ENCODE measurements at places on chromosomes 4 and X. TPM values are rescaled to one million over a fixed set of nuclear protein-coding genes. Genes with fewer than 3 reads are reported as not detected.

Gene CXCR3
- 14.8 TPM for total RNA-seq

Gene QRFPR
- not detected for total RNA-seq

Gene C1GALT1C1
- total RNA-seq: 16.8 TPM

Gene HS3ST1
- not detected for total RNA-seq

Gene ASB12
- not detected for total RNA-seq

Gene SPANXA2
- total RNA-seq: not detected

DNA sequence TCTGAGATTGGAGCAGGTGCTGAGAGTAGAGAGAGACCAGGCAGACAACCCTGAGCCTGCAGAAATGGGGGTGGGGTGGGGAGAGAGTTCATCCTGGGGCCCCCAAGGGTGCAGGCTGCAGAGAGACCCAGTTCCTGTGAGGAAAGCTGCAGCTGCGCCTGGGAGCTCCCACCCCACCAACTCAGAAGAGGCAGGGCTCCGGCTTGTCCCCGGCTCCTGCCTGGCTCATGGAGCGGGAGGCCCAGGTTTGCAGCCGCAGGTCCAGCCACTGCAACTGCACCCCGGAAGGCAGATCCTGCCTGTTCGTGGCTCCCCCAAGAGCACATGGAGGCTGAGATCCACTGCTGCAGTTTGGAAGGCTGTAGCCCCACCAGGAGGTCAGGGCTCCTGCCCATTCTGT lies 44.2 kb upstream of the DGKK start:
- H3K27ac ChIP-seq: no peak overlapping the region
- no peak overlapping the region for H3K4me3 ChIP-seq
- peaks cover 6% of the 10 kb centered on the region for H3K27me3 ChIP-seq
- H3K36me3 ChIP-seq: no peaks in the 10 kb centered on the region
- no peak for DNase-seq

DNA sequence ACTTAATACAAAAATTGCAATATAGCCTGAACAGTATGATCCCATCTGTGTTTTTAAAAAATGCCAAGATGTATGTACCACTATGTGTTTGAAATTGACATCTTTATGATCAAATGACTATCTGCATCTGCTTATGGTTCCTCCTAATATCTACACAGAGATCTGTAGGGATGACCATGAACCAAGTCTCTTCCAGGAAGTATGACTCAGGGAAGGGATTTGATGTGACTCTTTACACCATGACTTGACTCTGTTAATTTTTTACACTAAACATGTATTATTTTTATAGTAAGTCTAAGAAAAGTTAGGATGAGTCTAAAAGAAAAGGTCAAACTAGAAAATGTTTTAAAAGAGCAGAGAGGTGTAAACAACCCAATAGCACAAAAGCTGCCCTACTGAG lies 164.0 kb downstream of the SH3KBP1 start:
- H3K4me1 ChIP-seq: peaks cover 45% of the 10 kb centered on the region
- no peaks in the 10 kb centered on the region for H3K36me3 ChIP-seq

- DNase-seq: no peak
- H3K27ac ChIP-seq: no peak overlapping the region
- H3K4me3 ChIP-seq: no peak overlapping the region
- H3K27me3 ChIP-seq: peaks cover 28% of the 10 kb centered on the region
- no peaks in the 10 kb centered on the region for H3K4me1 ChIP-seq
- H3K36me3 ChIP-seq: no peaks in the 10 kb centered on the region
Observed at GRCh38 chr4:182764137-182764536, 153.0 kb downstream of the DCTD start.

- no peak for DNase-seq
- peaks cover 6% of the 10 kb centered on the region for H3K27me3 ChIP-seq
- no peaks in the 10 kb centered on the region for H3K4me1 ChIP-seq
Observed at GRCh38 chrX:3351276-3351675, 4.8 kb upstream of the MXRA5 start.

- peaks cover 26% of the 10 kb centered on the region for H3K27me3 ChIP-seq
- DNase-seq: no peak
- H3K27ac ChIP-seq: peak overlapping the region; percentile 50
- no peaks in the 10 kb centered on the region for H3K36me3 ChIP-seq
Observed at GRCh38 chr4:184190711-184191110, 27.0 kb downstream of the ENPP6 start.

- no peaks in the 10 kb centered on the region for H3K36me3 ChIP-seq
- no peaks in the 10 kb centered on the region for H3K27me3 ChIP-seq
- no peak for DNase-seq
- H3K4me1 ChIP-seq: no peaks in the 10 kb centered on the region
- H3K27ac ChIP-seq: no peak overlapping the region
- no peak overlapping the region for H3K4me3 ChIP-seq
Observed at GRCh38 chr4:69054578-69055200, 41.6 kb upstream of the UGT2B7 start.

- no peak for DNase-seq
- peaks cover 10% of the 10 kb centered on the region for H3K27me3 ChIP-seq
- H3K36me3 ChIP-seq: no peaks in the 10 kb centered on the region
- no peak overlapping the region for H3K27ac ChIP-seq
- H3K4me3 ChIP-seq: peak overlapping the region; percentile 70
Observed at GRCh38 chrX:139931646-139932072, 1.2 kb downstream of the ATP11C start.

DNA sequence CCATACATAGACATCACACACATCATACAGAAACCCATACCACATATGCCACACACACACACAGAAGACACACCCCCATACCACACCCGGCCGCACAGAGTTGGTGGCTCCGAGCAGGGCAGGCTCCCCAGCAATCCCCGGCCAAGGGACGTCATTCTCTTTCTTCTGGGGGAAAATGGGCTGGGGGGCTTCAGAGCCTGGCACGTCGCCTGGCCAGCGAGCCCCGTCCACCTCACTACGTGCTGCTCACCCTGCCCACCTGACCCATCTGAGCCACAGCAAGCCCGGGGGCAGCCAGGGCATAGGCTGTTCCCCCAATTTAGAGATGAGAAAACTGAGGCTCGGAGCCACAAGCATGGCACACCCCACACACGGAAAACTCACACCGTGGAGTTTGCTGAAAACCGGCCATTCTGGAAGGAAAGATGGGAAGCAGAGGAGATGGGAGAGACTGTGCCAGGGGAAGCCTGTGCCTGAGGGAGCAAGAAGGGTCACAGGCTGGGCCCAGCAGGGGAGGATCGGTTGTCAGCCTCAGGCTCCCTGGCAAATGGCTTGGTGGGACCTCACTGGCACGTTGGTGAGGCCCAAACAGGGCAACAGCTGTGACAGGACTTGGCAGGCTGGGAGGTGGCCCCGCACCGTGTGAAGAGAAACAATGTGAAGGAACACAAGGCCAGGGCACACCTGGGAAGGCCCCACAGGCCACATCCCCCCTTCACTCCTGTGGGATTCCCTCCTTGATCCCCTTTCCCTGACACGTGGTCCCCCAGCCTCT lies 73.2 kb downstream of the JAKMIP1 start:
- H3K27ac ChIP-seq: no peak overlapping the region
- no peaks in the 10 kb centered on the region for H3K27me3 ChIP-seq
- H3K4me1 ChIP-seq: peaks cover 23% of the 10 kb centered on the region
- no peak overlapping the region for H3K4me3 ChIP-seq
- peak; percentile 53 for DNase-seq

DNA sequence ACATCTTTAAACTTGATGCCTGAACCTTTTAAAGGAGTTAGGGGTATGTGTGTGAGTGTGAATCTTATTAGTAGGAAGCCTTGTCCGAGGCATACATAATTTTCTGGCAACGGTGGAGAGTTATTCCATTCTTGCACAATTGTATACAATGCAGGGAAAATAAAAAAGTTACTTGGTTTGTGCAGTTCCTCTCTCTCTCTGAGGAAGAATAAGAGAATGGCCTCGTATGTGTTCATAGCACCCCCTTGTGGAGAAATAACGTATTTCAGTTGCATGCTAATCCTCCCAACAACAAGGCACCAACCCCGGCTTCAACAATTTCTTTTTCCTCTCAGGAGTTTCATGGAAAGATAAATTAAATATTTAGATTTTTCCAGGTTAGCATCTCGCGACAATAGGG lies 33.7 kb upstream of the FGF13 start:
- H3K36me3 ChIP-seq: no peaks in the 10 kb centered on the region
- H3K4me1 ChIP-seq: peaks cover 6% of the 10 kb centered on the region
- DNase-seq: no peak
- H3K27ac ChIP-seq: no peak overlapping the region
- H3K27me3 ChIP-seq: peaks cover 8% of the 10 kb centered on the region

- no peaks in the 10 kb centered on the region for H3K27me3 ChIP-seq
- H3K4me3 ChIP-seq: no peak overlapping the region
- H3K36me3 ChIP-seq: no peaks in the 10 kb centered on the region
- no peaks in the 10 kb centered on the region for H3K4me1 ChIP-seq
- H3K27ac ChIP-seq: no peak overlapping the region
Observed at GRCh38 chr4:127236889-127237288, 395.9 kb upstream of the INTU start.

DNA sequence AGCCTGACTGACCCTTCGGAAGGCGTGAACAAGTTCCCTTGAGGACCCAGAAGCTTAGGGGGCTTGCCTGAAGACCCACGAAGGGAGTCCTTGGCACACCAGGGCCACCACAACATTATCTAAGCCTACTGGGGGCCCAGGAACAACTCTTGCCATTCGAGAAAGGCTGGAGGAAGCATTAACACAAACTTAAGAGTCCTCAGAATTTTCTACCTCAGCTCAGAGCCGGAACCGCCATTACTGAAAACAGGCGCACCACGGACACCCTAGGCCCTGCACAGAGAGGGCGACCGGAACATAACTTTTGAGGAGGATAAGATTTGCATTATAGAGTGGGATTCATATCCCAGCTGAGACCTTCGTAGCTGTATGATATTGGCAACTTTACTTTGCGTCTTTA lies 229.1 kb downstream of the ADAM29 start:
- no peaks in the 10 kb centered on the region for H3K36me3 ChIP-seq
- H3K4me1 ChIP-seq: no peaks in the 10 kb centered on the region
- H3K4me3 ChIP-seq: no peak overlapping the region
- no peak for DNase-seq

GRCh38 chrX:116246261-116246660 lies 75.7 kb downstream of the AGTR2 start:
- H3K27ac ChIP-seq: no peak overlapping the region
- peaks cover 8% of the 10 kb centered on the region for H3K36me3 ChIP-seq
- no peaks in the 10 kb centered on the region for H3K27me3 ChIP-seq
- no peak for DNase-seq
- H3K4me1 ChIP-seq: no peaks in the 10 kb centered on the region
- H3K4me3 ChIP-seq: no peak overlapping the region

GRCh38 chr4:145956288-145956890 lies 17.8 kb upstream of the ZNF827 start:
- no peak overlapping the region for H3K4me3 ChIP-seq
- no peaks in the 10 kb centered on the region for H3K4me1 ChIP-seq
- DNase-seq: no peak
- peaks cover 8% of the 10 kb centered on the region for H3K27me3 ChIP-seq
- no peaks in the 10 kb centered on the region for H3K36me3 ChIP-seq
- H3K27ac ChIP-seq: no peak overlapping the region

GRCh38 chr4:39243462-39243861 lies 61.1 kb downstream of the WDR19 start:
- no peak overlapping the region for H3K4me3 ChIP-seq
- no peaks in the 10 kb centered on the region for H3K27me3 ChIP-seq

DNA sequence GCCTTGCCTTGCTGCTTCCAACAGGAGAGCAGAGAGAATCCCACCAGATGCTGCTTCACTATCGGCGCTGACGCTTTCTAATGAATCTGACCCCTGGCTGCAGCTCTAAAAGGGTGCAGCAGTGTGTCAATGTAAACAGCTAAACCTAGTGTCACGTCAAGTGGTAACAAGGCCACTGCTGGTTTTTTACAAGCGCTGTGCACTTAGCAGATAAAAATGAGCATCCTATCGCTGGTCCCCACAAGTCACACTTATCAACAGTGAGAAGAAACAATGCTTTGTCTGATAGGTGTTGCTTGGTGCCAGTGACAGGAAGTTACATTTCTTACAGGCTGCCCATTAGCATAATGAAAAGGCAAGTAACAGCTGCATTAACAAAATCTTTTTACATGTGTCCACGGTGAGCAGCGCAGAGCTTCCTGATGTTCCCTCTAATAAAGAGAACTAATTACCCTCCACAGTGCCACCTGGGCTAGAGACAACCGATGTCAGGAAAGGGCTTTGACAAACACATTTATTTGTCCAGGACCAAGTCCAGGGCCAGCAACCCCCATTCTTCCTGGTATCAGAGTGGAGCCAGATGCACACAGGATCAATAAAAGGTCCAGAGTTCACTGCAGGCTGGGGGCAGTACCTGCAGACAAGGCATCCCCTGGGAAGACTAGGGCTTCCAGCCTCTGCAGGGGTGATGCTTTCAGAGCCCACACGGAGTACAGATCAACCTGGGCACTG lies 176.0 kb downstream of the MGST2 start:
- DNase-seq: peak; percentile 62
- H3K4me3 ChIP-seq: peak overlapping the region; percentile 48

DNA sequence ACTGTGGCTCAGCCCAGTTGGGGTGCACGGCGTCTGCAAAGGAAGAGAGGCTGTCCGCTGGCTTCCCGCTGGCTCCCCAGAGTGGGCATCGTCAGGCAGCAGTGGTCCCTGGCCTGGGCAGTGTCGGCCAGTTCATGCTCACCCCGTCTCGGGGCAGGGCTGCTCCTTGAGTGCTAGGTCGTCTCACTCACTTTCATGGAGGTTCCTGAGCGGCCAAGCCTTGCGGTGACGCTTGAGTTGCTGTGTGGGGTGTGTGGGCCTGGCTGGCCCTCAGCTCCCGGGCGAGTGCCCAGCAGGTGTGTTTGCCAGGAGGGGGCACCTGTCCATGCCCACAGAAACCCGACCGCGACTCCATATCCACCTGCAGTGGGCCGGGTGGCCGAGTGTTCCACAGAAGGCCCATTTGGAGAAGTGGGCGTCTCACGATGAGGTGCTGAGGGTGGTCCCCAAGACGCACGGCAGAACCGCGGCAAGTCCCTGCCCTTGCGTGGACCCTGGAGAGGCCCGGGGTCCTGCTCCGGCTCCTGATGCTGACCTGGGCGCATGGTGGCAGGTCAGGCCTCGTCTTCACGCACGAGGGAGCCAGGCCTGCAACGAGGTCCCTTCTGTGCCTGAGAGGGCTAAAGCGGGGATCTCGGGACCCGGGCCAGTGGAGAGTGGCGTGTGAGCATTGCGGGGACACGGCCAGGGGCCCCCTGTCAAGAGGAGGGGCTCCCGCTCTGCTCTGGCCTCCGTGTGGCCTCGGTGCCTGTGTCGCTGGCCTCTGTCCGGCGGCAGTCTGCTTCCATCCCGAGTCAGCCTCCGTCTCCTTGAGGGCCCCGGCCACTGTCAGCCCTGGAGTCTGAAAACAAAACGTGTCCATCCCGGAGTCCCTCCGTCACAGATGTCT lies 18.5 kb upstream of the UVSSA start:
- peaks cover 23% of the 10 kb centered on the region for H3K4me1 ChIP-seq
- no peaks in the 10 kb centered on the region for H3K36me3 ChIP-seq
- DNase-seq: no peak
- H3K27ac ChIP-seq: peak overlapping the region; percentile 21
- no peak overlapping the region for H3K4me3 ChIP-seq

DNA sequence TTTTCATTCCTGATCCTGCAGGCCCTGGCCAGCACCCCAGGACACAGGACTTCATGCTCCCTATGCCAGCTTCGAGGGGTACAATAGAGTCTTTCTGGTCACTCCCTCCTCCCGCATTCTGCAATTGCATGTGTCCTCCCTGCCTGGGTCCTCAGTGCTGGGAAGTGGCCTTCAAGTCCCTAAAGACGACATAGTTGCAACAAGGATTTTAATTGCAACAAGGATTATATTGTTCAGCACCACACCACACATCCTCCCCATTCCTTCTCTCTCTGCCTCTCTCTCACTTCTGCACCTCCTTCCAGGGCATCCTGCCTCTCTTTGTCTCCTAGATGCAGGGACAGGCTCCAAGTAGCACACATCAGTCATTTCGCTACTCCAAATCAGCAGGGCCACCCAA lies 25.5 kb downstream of the SCD5 start:
- H3K36me3 ChIP-seq: no peaks in the 10 kb centered on the region
- no peaks in the 10 kb centered on the region for H3K4me1 ChIP-seq
- no peaks in the 10 kb centered on the region for H3K27me3 ChIP-seq
